ENCODE measurements at places on chromosomes 11 and 22. TPM values are rescaled to one million over a fixed set of nuclear protein-coding genes. Genes with fewer than 3 reads are reported as not detected.

GRCh38 chr22:23113067-23113846, 28.5 kb downstream of the RSPH14 start:
- no peaks in the 10 kb centered on the region for H3K4me1 ChIP-seq
- DNase-seq, result no peak
- H3K27me3 ChIP-seq, result no peaks in the 10 kb centered on the region
- no peak overlapping the region for H3K4me3 ChIP-seq

GRCh38 chr11:106706355-106706754, 311.9 kb downstream of the GUCY1A2 start:
- H3K36me3 ChIP-seq, result no peaks in the 10 kb centered on the region
- no peaks in the 10 kb centered on the region for H3K4me1 ChIP-seq
- H3K27me3 ChIP-seq, result no peaks in the 10 kb centered on the region
- no peak overlapping the region for H3K4me3 ChIP-seq

DNA sequence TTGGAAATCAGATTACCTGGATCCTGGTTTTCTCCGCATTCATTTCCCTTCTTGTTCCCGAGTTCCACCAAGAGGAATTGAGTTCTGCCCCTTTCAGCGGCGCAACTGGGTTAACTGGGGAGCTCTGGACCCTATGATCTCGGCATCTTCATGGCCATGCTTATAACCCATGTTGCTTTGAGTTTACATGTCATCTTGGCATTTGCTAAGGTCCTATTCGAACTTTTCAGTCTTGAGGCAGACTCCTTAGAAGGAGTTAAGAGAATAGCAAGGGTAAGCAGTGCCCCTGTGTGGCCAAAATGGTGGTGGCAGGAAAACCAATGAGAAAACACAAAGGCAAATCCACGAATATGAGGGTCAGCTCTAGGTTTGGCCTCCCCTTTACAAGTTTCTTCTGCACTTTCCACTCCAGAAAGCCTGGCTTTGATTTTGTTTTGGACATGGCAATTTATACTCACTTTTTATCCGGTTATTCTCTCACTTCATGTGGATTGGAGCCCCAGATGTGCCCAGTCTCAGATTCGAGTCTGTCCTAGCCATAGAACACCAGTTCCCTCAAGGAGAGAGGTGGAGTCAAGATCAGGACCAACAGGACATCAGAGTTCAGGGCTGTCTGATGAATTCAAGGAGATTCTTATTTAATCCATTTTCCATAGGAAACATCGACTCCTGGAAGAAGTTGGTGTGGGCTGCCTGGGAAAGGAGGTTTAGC, 55.3 kb upstream of the FBXO3 start:
- H3K4me3 ChIP-seq, result peak overlapping the region; percentile 87
- no peaks in the 10 kb centered on the region for H3K36me3 ChIP-seq
- DNase-seq, result peak; percentile 90
- peaks cover 36% of the 10 kb centered on the region for H3K27me3 ChIP-seq
- no peaks in the 10 kb centered on the region for H3K4me1 ChIP-seq
- no peak overlapping the region for H3K27ac ChIP-seq

DNA sequence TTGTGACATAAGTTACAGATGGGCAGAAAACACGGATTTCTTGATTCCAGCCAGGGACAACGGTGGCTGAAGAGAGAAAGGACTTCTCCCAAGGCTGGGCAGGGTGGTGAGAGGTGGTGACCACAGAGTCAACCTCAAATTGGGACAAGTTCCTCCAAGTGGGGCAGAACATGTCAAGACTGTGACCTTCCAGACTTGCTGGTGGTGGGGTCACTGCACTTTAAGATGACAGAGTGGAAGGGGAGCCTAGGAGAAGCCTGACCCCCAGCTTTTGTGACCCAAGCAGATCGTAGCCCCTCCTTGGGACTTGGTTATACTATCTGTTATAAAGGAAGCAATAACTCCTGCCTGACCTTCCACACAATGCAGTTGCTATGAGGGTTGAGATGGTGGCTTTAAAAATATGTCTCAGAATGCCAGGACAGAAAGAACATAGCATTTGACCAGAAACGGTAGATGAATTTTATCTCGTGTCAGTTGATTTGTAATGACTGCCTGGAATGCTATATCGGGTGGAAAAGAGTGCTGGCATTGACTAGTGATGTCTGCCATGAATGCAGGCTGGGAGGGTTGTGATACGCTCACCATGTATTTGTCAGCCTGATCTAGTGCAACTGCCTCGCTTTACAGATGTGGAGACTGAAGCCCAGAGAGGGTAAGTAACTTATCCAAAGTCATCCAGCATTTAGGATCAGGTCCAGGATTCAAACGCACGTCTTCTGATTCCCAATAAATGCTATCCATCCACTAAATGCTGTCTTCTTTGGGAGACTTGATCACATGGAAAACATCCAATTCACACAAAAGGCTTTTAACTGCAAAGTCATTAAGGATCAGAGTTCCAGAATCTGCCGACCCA, 18.3 kb downstream of the TST start:
- H3K27ac ChIP-seq, result no peak overlapping the region
- no peaks in the 10 kb centered on the region for H3K27me3 ChIP-seq
- no peaks in the 10 kb centered on the region for H3K4me1 ChIP-seq
- H3K36me3 ChIP-seq, result no peaks in the 10 kb centered on the region

DNA sequence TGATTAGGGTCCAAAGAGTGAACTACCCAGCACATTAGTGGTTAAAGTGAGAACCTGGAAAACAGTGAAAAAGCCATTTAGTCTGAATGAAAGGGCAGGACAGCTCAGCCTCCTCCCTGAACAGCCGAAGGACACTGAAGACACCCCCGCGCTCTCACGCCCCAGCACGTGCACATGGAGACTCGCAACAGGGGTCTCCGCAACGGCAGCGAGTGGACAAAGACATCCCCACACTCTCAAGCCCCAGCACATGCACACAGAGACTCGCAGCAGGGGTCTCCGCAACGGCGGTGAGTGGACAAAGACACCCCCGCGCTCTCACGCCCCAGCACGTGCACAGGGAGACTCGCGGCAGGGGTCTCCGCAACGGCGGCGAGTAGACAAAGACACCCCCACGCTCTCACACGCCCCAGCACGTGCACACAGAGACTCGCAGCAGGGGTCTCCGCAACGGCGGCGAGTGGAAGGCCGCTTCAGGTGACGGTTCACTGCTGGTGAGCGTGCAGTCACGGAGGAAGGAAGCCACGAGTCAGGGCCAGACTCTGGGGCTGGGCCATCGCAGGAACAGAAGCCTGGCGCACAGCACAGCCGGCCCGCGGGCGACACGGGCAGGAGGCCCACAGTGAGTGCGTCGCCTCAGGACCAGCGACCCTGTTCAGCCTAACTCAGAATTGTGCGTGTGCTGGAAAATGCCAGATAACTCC, 43.6 kb downstream of the BRD1 start:
- H3K36me3 ChIP-seq, result peaks cover 58% of the 10 kb centered on the region
- H3K27ac ChIP-seq, result peak overlapping the region; percentile 44
- H3K27me3 ChIP-seq, result no peaks in the 10 kb centered on the region
- DNase-seq, result no peak
- H3K4me1 ChIP-seq, result no peaks in the 10 kb centered on the region
- no peak overlapping the region for H3K4me3 ChIP-seq

GRCh38 chr11:75525433-75526191, at the start of gene GDPD5:
TSS of gene GDPD5 (minus strand) at chr11:75525941. CDS start at chr11:75477735, 48,206 bp downstream.
- peak; percentile 95 for DNase-seq
- no peaks in the 10 kb centered on the region for H3K36me3 ChIP-seq
- peaks cover 22% of the 10 kb centered on the region for H3K27me3 ChIP-seq
- H3K4me3 ChIP-seq, result peak within 1 kb of the TSS; percentile 88

GRCh38 chr11:94809251-94809650, 41.1 kb downstream of the AMOTL1 start:
- H3K27ac ChIP-seq, result no peak overlapping the region
- DNase-seq, result no peak
- peaks cover 3% of the 10 kb centered on the region for H3K4me1 ChIP-seq
- H3K36me3 ChIP-seq, result peaks cover 79% of the 10 kb centered on the region

DNA sequence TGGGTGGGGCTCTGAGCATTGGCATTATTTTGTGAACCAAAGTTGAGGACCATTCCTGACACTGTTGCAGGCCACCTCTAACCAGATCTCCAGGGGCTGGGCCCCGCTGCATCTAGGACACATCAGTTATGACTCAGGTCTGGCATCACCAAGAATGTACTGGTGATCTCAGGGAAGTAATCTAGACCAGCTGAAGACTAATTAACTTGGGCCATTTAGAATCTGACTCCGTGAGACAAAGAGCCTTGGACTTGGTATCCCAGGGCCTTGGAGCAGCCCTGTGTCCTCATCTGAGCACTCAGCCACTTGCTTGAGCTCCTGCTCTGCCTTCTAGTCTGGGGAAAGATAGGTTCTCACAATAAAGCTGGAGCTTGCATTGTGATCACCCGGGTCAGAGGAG, 200.6 kb downstream of the KIRREL3 start:
- no peak for DNase-seq
- H3K36me3 ChIP-seq, result no peaks in the 10 kb centered on the region
- H3K27ac ChIP-seq, result no peak overlapping the region
- no peaks in the 10 kb centered on the region for H3K4me1 ChIP-seq
- H3K4me3 ChIP-seq, result no peak overlapping the region

Gene TSKU
- total RNA-seq, result 105 TPM

Gene IMMP1L
- total RNA-seq, result 28.0 TPM

Gene SMTNL1
- total RNA-seq, result not detected

Gene PPP6R2
- 78.3 TPM for total RNA-seq

Gene PNPLA5
- total RNA-seq, result 0.68 TPM
